ENCODE measurements at places on chromosomes 7 and 10.

DNA sequence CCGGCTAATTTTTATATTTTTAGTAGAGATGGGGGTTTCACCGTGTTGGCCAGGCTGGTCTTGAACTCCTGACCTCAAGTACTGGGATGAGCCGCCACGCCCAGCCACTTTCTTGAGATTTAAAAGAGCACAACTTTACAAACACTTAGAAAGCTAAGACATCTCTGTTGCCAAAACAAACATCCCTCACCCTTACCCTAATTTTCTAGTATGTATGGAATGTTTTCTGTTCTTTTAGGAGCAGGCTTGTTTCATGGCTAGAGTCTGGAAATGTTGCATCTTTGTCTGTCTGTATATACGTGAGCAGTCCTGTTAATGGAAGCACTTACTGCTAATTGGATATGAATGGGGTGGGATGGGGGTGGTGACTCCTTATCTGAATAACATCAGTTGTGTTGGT is 2.9 kb downstream of the OLAH start:
- no peak overlapping the region for H3K27ac ChIP-seq
- H3K36me3 ChIP-seq, result peaks cover 4% of the 10 kb centered on the region
- no peak overlapping the region for H3K4me3 ChIP-seq
- H3K27me3 ChIP-seq, result no peaks in the 10 kb centered on the region

DNA sequence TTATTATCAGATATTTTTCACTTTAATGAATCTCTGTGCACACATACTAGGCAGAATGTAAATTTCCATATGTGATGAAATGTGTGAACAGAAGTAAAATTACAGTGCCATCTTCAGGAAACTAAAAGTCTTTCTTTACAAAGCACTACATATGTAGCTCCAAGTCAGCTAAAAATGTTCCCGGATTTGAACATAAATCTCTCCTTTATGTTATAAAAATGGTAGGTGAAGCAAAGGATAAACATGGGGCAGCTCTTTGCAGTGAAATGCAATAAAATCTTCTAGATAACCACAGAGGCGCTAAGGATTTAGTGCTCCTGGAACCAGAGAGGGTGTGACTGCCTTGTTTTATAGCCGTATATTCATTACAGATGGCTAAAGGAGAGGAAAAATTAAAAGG is 104.9 kb upstream of the C7orf33 start:
- no peak overlapping the region for H3K4me3 ChIP-seq
- peaks cover 5% of the 10 kb centered on the region for H3K27me3 ChIP-seq
- H3K4me1 ChIP-seq, result peaks cover 2% of the 10 kb centered on the region
- DNase-seq, result no peak
- H3K27ac ChIP-seq, result no peak overlapping the region

GRCh38 chr7:16657656-16658279 is 11.8 kb downstream of the BZW2 start:
- H3K27ac ChIP-seq, result no peak overlapping the region
- peaks cover 30% of the 10 kb centered on the region for H3K36me3 ChIP-seq
- peaks cover 43% of the 10 kb centered on the region for H3K4me1 ChIP-seq
- no peak for DNase-seq
- H3K4me3 ChIP-seq, result no peak overlapping the region

GRCh38 chr10:75332081-75332480 is 69.5 kb downstream of the ZNF503 start:
- H3K36me3 ChIP-seq, result no peaks in the 10 kb centered on the region
- no peak for DNase-seq
- no peak overlapping the region for H3K4me3 ChIP-seq
- peaks cover 26% of the 10 kb centered on the region for H3K27me3 ChIP-seq
- no peaks in the 10 kb centered on the region for H3K4me1 ChIP-seq

DNA sequence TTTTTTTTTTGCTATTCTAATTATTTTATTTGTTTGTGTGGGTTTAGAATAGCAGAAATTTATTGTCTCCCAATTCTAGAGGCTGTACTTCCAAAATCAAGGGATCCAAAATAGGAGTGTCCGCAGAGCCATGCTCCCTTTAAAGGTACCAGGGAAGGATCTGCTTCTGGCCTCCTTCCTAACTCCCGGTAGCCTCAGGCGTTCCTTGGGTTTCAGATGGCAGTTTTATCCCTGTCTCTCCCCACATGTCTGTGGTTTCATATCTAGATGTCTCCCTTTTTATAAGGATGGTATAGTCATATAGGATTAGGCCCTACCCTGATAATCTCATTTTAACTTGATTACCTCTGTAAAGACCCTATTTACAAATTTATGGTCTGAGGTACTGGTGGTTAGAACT is 48.4 kb downstream of the BMPR1A start:
- no peak overlapping the region for H3K4me3 ChIP-seq
- no peaks in the 10 kb centered on the region for H3K27me3 ChIP-seq
- no peaks in the 10 kb centered on the region for H3K36me3 ChIP-seq
- no peak overlapping the region for H3K27ac ChIP-seq

DNA sequence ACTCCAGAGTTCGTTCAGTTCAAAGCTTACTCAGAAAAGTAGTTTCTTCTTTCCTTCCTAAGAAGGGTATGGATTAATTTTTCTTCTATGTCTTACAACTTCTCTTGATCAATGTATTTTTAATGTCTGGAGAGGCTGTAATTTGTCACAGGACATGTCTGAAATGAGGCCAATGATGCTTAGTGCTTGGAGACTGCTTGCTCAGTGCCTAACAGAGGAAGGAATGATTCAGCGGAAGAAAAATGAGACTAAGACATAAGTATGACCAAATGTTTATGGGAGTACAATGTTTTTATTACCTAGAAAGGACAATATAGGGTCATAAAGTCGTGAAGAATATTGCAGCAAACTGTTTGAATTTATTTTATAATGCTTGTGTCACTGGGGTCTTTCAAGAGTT is 43.3 kb downstream of the GPR37 start:
- peaks cover 3% of the 10 kb centered on the region for H3K27me3 ChIP-seq
- no peaks in the 10 kb centered on the region for H3K36me3 ChIP-seq
- H3K4me1 ChIP-seq, result no peaks in the 10 kb centered on the region

DNA sequence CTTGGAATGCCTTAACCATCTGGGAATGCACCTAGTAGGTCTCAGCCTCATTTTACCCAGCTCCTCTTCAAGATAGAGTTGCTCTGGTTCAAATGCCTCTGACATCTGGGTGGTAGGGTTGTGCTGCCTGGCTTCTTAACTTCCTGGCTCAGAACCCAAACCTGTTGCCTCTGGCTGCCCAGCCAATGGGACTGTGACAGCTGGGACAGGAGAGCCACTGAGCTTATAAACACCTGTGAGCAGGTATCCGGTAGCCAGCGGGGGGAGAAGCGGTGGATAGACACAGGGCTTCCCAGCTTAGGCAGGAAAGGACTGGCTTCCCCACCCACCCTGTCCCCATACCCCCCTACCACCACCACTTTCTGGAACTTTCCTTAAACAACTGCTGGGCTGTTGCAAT is 115.8 kb upstream of the CARD11 start:
- no peaks in the 10 kb centered on the region for H3K27me3 ChIP-seq
- no peak for DNase-seq
- H3K36me3 ChIP-seq, result no peaks in the 10 kb centered on the region

- H3K36me3 ChIP-seq, result peaks cover 50% of the 10 kb centered on the region
- peak overlapping the region; percentile 79 for H3K27ac ChIP-seq
- peaks cover 25% of the 10 kb centered on the region for H3K4me1 ChIP-seq
- H3K4me3 ChIP-seq, result no peak overlapping the region
- no peaks in the 10 kb centered on the region for H3K27me3 ChIP-seq
Observed at GRCh38 chr7:936386-937054, 18.0 kb downstream of the ADAP1 start.

DNA sequence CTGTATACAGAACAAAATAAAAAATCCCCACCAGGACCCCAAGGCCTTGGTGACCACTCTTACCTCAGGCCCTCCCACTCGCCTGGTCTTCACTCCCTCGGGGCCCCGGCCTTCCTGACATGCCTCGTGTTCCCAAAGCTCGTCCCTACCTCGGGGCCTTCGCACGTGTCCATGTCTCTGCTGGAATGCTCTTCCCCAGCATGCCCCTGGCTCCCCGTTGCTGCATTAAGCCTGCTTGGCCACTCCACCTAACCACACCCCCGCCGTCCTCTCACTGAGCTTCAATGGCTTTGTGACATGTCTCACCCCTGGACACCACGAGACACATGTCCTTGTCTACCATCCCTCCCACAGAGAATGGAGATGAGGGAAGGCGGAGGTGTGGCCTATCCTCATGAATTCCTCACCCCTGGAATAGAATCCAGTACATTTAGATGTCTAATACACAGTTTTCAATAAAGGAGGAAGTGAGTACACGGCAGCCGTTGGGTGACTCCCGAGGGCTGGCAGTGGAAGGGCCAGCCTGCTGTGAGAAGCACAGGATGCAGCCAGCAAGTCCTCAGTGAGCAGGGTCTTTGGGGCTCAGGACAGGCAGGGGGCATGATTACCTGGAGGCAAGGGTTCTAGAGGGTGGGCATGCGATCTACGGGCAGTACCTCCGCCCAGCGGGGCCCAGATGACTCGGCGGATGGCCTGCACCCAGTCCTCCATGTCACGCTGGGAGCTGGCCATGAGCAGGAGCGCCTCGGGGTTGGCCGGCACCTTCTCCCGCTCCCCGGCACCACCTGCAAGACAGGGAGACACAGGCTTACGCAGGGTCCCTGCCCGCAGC is 125.7 kb downstream of the ARHGAP22 start:
- H3K27me3 ChIP-seq, result no peaks in the 10 kb centered on the region
- no peaks in the 10 kb centered on the region for H3K4me1 ChIP-seq
- no peaks in the 10 kb centered on the region for H3K36me3 ChIP-seq
- no peak overlapping the region for H3K27ac ChIP-seq

GRCh38 chr7:28999427-28999826 is 41.3 kb upstream of the TRIL start:
- no peaks in the 10 kb centered on the region for H3K4me1 ChIP-seq
- no peak overlapping the region for H3K27ac ChIP-seq
- H3K4me3 ChIP-seq, result no peak overlapping the region

GRCh38 chr10:32995751-32996150 is 37.7 kb upstream of the ITGB1 start:
- H3K27me3 ChIP-seq, result no peaks in the 10 kb centered on the region
- H3K27ac ChIP-seq, result no peak overlapping the region
- peaks cover 5% of the 10 kb centered on the region for H3K4me1 ChIP-seq
- no peak overlapping the region for H3K4me3 ChIP-seq

GRCh38 chr10:131790021-131790420 is 110.8 kb upstream of the PPP2R2D start:
- H3K27ac ChIP-seq, result peak overlapping the region; percentile 18
- H3K27me3 ChIP-seq, result peaks cover 16% of the 10 kb centered on the region
- H3K4me3 ChIP-seq, result no peak overlapping the region
- DNase-seq, result peak; percentile 50

DNA sequence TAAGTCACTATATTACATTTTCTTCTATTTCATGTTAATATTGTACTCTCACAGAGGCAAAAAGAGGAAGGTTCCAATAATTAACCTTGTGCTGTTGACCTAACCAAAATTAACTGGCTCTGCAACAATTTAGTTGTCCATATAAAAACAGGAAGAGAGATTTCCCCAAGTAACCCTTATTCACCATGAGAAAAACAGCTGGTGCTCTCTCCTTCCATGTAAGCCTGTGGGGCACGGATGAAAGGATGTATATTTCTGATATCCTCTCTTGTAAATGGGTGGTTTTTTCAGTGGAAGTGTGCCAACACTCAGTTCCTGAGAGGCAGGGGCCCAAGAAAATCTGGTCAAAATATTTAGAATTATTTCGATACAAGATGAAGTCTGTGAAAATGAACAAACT is 358.1 kb downstream of the CRPPA start:
- peaks cover 7% of the 10 kb centered on the region for H3K27me3 ChIP-seq
- H3K36me3 ChIP-seq, result no peaks in the 10 kb centered on the region
- DNase-seq, result no peak
- H3K27ac ChIP-seq, result no peak overlapping the region

GRCh38 chr10:21520949-21521348 is 4.5 kb downstream of the SKIDA1 start:
- peaks cover 1% of the 10 kb centered on the region for H3K36me3 ChIP-seq
- no peak overlapping the region for H3K4me3 ChIP-seq
- H3K4me1 ChIP-seq, result peaks cover 42% of the 10 kb centered on the region
- H3K27ac ChIP-seq, result no peak overlapping the region
- H3K27me3 ChIP-seq, result peaks cover 92% of the 10 kb centered on the region
- DNase-seq, result no peak

GRCh38 chr7:26959290-26959689 is 94.9 kb upstream of the SKAP2 start:
- H3K4me3 ChIP-seq, result no peak overlapping the region
- H3K4me1 ChIP-seq, result no peaks in the 10 kb centered on the region
- no peaks in the 10 kb centered on the region for H3K36me3 ChIP-seq

DNA sequence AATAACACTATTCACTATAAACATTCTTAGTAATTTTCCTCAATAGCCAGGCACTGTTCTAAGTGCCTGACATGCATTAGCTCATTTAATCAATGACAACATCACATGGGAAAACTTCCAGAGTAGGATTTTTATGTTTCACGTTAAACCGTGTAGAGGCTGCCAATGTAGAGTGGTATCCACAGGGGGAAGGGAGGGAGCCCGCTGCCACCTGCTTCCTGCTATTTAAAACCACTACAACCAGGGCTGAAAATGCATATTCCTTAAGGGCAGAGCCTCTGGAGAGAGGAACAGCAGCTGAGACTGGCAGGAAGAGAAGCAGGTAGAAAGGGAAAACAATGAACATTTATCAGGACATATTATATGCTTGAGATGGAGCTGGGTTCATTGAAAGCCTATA is 684.3 kb upstream of the AUTS2 start:
- no peaks in the 10 kb centered on the region for H3K27me3 ChIP-seq
- no peak overlapping the region for H3K27ac ChIP-seq
- no peaks in the 10 kb centered on the region for H3K36me3 ChIP-seq
- no peak for DNase-seq

DNA sequence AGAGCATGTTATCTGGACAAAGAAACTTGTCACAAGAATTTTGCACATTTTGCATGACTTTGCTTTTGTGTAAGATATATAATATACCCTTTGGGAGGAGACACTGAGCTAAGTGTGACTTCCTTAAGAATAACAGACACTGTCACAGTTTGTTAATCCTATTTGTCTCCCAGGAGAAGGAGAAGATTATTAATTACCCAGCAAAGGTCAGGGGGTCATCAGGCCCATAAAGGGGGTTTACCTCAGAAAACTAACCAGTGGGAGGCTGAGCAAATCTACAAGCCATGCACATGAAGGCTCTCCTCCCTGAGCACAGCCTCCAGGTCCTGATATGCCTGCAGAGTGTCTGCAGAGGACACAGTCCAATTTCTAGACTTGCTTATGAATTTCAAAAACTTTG is 10.1 kb upstream of the MET start:
- H3K4me1 ChIP-seq, result no peaks in the 10 kb centered on the region
- no peak for DNase-seq
- H3K4me3 ChIP-seq, result no peak overlapping the region
- H3K27ac ChIP-seq, result no peak overlapping the region
- H3K27me3 ChIP-seq, result peaks cover 27% of the 10 kb centered on the region

DNA sequence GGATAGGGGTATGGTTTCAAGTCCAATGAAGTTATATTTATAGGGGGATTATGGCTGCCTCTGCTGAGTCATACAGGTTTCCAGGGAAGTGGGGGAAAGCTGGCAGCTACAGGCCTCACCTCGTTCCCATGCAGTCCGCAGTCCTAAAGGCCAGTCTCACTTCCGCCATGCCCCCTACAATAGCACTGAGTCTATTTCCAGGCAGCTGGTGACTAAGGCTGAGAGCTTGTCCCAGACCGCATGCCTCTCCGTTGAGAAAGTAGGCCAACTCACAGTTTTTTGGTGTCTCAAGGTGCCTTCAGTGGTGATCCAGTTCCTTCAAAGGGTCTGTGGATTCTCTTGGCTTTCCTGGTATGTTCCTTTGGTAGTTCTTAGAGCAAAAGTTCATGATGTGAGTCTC is 203.9 kb upstream of the GLI3 start:
- no peak overlapping the region for H3K27ac ChIP-seq
- no peak for DNase-seq
- no peak overlapping the region for H3K4me3 ChIP-seq
- no peaks in the 10 kb centered on the region for H3K27me3 ChIP-seq
- H3K4me1 ChIP-seq, result no peaks in the 10 kb centered on the region
- H3K36me3 ChIP-seq, result no peaks in the 10 kb centered on the region

Data from activated naive CD8-positive, alpha-beta T cell treated with anti-CD3 and anti-CD28 coated beads for 36 hours (primary cell).